Mesothelial cell of epicardium (in vitro differentiated cells): ENCODE measurements at places on chromosomes 13 and 19.

DNA sequence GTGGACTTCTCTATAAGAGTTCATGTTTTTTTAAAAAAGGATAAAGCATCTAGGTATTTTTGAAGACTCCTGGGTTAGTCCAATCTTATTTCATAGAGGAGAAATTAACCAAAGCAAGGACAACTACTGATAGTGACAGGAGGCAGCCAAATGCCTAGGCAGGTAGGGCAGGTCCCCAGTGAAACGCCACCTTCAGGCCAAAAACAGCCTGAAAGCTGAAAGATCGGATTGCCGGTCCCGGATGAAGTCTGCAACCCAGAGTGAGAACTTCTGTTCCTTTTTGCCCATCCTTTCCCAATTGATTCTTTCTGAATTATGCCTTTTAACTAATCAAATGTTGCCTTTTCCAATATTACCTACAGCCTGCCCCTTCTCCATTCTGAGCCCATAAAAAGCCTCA, 6.1 kb upstream of the GGACT start:
- no peak for DNase-seq

- DNase-seq, result no peak
These were observed 2.5 kb downstream of the FTL start for GRCh38 chr19:48967346-48968178.

GRCh38 chr13:27789495-27790303, 2.6 kb upstream of the GSX1 start:
- no peak for DNase-seq

- DNase-seq, result no peak
These were observed 986.0 kb upstream of the SPRY2 start for GRCh38 chr13:81326913-81327312.

DNA sequence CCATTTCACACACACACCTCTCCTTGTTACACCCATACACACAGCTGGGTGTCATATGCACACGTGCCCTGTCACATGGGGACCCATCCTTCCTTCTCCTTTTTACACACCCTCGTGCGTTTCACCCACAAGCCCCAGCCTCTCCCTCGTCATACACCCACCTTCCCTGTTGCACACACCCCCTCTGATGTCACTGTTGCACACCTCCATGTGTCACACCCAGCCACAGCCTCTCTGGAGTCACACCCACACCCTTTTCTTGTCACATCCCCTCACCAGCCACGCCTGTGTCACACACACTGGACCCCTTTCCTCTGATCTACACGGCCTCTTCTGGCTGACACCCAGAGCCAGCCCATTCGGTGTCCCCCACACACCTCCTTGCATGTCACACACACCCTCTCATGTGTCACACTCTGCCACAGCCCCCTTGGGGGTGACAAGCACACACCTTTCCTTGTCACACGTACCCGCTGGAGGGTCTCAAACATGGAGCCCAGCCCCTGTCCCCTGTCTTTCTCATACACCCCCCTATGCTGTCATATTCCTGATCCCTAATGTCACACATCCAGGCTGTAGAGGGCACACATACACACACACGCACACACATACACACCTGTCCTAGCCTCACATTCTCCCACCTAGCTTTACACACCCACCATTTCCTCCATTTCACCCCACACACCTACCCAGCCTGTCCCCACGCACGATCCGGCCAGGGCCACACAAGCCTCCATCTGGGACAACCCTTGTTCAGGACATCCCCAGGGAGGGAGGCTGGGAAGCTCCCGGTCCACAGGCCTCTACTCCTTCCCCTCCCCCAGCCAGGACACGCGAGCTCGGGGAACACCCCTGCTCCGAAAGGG, 1.4 kb downstream of the NOVA2 start:
- no peak for DNase-seq

GRCh38 chr19:16112778-16113177, 1.1 kb downstream of the RAB8A start:
- DNase-seq, result no peak

- DNase-seq, result no peak
These were observed 12.3 kb upstream of the ZBTB32 start for GRCh38 chr19:35692010-35692409.

- no peak for DNase-seq
These were observed 8.7 kb downstream of the UCHL3 start for GRCh38 chr13:75558145-75558840.

GRCh38 chr19:49489601-49490167, 2.3 kb downstream of the RPL13A start:
- no peak for DNase-seq

DNA sequence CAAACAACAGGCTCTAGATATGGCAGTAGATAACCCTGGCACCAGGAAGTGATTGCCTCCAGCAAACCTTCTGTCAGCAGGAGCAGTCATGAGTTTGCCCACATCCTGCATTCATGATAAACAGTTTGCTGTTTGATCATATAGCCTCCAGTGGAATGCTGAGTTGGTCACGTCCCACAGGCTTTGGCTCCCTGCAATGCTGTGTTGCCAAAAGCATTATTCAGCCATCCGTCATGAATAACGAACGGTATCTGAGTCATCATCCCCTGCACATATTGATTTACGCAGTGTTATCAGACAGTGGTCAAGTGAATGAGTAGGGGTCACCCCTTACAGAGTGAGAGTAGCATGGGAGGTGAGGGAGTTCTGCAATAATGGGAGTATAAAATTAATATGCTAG, 21.9 kb upstream of the ZNF432 start:
- no peak for DNase-seq

DNA sequence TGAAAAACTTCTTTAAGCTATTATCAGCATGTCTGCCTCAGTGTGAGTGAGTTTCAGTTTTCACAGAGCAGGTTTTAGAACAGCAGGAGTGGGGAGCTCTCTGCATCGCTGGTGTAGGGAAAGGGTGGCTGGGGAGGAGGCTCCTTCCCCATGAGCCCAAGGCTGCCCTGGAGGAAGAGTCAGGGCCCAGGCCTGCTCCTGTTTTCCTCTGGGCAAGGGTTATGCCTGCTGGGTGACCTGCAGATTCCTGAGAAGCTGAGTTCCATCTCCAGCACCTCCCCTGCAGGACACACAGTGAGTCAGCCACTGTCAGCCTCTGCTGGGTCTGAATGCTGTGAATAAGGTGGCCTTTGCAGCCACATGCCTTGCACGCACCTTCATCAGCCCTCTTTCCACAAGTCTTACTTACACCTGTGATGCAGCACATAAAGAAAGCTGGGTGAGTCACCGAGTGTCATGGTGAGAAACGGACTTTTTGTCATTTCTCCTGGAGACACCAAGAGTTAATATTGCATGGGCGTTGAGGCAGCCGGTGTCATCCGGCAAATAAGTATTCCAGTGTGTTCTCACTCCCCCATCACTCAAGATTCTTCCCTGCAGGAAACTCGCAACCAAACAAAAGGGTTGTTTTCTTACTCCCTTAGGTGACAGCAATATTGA, 186.4 kb upstream of the KL start:
- no peak for DNase-seq

- no peak for DNase-seq
These were observed 11.9 kb downstream of the ADAT3 start for GRCh38 chr19:1917146-1917545.

DNA sequence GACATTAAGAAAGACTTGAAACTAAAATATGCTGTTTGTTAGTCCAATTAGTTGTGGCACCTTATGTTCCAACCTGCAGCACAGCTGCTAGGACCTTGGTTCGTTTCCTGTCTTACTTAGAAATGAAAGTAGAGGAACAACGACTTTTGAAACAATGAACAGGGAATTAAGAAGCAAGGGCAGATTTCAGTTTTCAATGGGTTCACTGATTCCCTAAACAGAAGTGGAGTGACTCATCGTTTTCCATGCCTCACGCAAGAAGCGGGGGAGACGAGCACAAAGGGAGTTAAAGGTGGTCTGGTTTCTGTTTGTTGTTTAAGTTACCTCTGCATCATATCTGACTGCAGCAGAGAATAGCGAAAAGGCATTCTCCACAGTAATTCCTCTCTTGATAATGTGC, 44.8 kb downstream of the PHF11 start:
- no peak for DNase-seq

DNA sequence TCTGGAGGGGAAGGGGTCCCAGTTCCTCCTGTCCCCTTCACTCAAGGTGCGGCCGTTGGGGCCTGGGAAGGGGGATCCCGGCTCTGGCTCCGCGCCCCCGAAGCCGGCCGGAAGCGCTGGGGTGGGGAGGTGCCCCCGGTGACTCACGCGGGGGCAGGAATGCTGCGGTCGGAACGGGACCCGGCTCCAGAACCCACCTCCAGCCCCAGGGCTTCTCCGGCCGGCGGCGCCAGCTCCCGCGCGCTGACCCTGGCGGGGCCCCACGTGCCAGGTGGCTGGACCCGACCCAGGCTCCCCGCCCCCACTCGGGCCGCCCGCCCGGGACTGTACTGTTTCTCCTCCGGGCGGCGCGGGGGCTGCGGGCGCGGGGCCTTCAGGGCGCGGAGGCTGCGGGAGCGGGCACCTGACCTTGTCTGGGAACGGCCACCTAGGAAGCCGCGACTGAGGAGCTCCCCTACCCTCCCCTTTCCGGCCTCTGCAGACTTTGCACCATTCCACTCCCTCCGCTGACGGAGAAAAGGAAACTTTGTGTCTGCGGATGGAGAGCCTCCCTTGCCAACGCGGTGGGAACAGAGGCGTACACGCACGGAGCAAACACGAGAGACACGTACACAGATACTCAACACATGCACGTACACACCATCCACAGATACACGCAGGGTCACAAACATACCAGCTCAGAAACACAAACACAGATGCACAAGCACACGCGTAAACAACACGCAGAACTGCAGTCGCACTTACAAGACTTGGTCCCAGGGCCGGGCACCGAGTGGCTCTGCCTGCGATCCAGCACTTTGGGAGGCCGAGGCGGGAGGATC, 7.2 kb downstream of the AXL start:
- DNase-seq, result no peak

DNA sequence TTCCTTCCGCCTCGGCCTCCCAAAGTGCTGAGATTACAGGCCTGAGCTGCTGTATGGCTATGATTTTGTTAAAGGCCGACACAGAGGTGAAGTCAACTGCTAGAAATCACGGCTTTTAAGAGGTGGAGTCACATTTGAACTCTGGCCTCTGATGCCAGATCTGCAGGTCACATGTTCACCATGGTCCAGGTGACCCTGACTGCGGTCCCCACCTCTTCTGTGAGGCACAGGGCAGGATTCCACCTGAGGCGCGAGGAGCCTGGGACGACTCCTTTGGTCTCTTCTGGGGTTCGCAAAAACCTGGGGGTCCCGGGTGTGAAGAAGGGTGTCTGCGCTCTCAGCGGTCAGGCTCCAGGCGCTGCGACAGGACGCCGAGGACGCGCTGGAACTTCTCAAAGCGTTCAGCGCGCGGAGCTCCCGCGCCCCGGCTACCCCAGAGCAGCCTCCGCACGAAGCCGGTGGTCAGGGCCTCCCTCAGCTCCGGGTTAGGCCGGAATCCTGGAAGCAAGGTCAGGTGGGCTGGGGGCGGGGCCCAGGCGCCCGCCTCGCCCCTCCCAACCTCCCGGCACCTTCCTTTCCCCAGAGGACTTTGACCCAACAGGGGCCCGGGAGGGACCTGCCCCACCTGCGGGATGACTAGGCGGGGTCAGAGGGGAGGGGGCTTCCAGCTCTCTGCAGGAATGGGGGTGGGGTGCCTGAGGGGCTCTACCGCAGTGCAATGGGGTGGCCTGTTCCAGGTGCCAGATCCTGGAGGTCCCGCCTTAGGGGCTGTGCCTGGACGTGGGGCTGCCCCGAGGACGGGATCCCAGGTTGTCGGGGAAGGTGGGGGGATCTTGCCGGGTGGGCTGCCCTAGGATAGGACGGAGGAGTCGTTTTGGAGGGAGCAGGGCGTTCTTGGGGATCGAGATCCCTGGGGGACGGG, 13.0 kb downstream of the TRIP10 start:
- DNase-seq, result no peak

- DNase-seq, result no peak
These were observed 7.7 kb upstream of the CSNK1G2 start for GRCh38 chr19:1933244-1933643.

DNA sequence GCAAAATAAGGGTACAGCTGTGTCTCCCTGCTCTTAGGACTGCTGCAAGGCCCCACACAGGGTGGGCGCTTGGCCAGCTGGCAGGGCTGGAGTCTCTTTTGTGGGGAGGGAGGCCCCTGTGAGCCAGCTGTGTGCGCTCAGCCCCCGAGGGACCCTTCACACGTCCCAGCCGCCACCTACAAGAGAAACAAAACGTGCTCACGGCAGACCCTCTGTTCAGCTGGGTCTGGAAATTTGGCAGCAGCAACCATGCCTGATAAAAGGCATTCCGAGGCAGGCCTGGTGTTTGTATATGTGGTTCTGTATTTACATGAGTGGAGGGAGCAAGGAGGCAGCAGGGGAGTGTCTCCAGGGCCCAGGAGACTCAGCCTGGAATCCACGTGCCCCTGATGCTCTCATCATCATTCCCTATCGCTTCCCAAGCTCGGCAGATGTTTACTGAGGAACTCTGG, 49.7 kb downstream of the CRTC1 start:
- no peak for DNase-seq

GRCh38 chr13:45092663-45093062, 27.6 kb upstream of the GTF2F2 start:
- no peak for DNase-seq

DNA sequence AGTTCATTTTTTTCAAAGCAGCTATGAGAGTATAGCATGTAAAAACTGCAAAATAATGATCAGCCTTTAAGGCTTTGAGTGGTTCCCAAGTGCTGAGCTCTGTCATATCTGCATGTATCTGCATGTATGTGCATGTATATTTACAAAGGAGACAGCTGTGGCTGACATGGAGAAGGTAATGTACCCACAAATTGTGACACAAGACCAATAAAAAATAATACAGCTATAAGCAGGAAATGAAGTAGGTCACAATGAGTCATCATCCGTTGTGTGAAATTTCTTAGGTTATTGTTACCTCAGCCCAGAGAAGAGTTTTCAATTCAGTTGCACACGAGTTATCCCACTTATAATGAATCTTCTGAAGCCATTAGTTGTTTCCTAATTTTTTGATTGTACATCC, 60.9 kb upstream of the MED4 start:
- DNase-seq, result no peak

DNA sequence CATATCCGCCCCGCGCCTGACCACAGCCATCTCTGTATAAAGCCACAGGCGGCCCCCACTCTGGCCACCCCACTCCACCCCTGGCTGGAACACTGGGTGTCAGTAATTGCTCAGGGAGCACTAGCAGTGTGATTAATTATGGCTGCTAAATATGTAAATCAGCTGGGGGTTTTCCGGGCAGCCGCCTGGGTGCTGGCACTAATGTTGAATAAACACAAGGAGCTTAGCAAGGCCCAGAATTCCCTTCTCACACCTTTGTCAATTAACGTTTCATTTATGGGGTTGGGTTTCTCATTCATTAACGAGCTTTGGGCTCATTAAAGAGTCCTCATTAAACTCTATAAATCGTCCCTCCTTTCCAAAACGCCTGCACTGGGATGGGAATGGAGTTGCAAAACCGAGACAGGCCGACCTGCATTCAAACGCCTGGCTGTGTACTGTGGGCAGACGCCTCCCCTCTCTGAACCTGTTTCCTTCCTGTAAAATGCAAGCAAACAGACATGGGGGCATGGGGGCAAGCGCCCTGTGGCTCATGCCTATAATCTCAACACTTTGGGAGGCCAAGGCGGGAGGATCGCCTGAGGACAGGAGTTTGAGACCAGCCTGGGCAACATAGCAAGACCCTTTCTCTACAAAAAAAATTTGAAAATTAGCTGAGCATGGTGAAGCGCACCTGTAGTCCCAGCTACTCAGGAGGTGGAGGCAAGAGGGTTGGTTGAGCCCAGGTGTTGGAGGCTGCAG, 17.7 kb upstream of the OLFM2 start:
- no peak for DNase-seq

GRCh38 chr19:24099829-24100228, 12.8 kb downstream of the ZNF254 start:
- DNase-seq, result no peak
